ENCODE measurements at places on chromosomes 3 and 15.

DNA sequence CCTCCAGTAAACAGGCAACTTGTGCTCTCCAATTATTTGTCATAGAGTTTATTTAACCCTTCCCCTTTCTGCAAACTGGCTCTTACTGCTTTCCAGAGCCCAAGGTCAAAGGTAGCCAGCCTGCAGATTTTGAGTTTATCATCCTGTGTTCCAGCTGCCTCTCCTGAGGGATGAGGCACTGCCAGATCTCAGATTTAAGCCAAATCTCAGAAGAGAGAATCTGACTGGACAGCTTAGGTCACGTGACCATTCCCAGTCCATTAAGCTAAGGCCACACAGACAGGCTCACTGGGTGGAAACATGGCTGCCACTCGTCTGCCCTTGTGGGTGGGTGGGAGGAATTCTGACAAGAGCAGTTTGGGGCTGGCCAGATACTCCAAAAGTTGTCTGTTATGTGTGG lies 8.6 kb upstream of the SIAH2 start:
- no peak for DNase-seq

DNA sequence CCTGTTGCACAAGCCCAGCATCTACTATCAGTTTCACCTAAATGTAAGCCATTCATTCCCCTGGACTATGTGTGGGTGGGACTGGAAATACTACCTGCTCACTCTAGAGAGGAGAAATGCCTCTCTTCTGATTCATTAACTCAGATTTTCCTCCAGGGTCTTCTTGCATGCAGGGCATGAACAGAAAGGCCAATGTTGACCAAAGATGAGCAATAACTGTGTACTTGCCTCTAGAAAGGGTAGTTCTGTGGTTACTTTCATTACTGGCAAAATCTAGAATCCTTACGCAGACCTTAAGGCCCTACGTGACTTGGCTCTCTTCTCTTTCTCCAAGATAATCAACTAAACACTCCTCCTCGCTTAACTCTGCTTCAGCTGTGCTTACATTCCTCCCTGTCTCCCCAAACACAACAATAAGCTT lies 81.4 kb upstream of the PSMD6 start:
- DNase-seq, result no peak

- no peak for DNase-seq
Measured at GRCh38 chr15:39172380-39173281, 408.2 kb upstream of the THBS1 start.

DNA sequence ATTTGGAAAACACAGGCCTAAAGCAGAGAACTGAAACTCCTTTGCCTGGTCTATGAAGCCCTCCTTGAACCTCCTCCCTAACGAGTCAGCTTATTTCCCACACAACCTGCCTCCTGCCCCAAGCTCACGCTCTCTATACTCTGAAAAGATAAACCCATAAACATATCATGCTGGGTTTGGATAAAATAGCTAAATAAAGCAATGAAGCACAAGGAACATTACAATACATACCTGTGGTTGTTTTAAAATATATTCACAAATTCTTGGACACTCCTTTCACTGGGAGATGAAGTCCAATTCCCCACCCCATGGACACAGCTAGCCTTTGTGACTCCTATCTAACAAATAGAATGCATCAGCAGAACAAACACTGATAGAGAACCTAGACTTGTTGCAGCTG lies 98.2 kb downstream of the PLCH1 start:
- DNase-seq, result no peak

- peak; percentile 95 for DNase-seq
Measured at GRCh38 chr3:183069086-183069485, 30.2 kb downstream of the MCCC1 start.

DNA sequence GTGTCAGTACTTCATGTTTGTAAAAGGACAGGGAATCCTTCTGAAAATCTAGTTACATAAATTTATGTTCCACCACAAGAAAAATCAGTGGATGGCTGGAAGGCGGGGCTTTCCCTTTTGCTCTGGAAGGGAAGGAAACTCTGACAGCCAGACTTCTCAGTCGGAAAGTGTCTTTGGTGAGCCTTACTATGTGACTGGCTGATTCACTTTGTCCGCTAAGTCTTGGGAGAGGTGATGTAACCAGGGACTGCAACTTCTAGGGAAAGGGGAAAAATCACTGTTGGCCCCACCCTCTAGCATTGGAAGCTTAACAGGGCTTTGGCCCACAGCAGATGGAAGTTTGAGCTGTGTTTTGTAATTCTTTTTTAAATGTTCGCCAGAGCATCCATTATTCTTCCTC lies 281.4 kb upstream of the CTDSPL start:
- no peak for DNase-seq

GRCh38 chr3:90092994-90093393 lies 985.6 kb downstream of the EPHA3 start:
- no peak for DNase-seq

DNA sequence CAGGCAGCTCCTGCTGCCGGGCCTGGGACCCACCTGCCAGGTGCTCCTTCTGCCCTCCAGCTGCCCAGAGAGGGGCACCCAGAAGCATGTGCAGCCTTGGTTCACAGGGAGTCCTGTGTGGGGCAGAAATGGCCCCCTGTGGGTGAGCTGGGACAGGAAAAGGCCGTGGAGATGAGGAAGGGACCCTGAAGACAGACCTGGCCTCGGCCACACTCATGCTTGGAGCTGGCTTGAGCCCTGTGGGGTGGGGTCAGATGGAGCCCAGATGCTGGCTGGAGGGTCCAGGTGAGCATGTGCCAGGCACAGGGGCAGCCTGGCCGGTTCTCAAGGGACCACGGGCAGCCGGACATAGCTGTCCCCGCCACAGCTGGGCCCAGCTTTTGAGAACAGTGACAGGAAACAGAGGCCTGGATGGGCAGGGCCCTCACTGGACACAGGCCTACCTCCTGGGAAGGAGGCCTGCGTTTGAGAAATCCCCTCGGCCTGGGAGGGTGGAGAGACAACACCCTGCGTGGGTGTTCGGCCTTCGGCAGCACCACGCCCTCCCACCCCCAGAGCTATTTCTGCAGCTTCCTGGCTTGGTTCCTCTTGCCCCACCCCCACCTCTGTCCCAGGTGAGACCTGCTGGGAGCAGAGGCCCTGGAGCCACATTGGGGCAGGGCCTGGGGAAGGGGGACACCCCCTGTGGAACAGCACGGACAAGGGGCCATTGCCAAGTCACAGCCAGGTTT lies 132.6 kb upstream of the MEF2A start:
- no peak for DNase-seq

DNA sequence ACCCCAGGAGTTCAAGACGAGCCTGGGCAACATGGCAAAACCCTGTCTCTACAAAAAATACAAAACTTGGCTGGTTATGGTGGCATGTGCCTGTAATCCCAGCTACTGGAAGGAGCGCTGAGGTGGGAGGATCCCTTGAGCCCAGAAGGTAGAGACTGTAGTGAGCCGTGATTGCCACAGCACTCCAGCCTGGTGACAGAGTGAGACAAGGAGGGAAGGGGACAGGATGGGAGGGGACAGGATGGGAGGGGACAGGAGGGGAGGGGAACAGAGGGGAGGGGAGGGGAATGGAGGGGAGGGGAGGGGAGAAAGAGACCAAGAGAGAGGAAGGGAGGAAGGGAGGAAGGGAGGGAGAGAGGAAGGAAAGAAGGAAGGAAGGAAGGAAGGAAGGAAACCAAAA lies 11.0 kb downstream of the COLQ start:
- no peak for DNase-seq

GRCh38 chr15:30650012-30650929 lies 24.3 kb downstream of the ARHGAP11B start:
- no peak for DNase-seq

- no peak for DNase-seq
Measured at GRCh38 chr3:31924610-31925270, 56.3 kb downstream of the OSBPL10 start.

GRCh38 chr15:77168616-77169015 lies 97.7 kb upstream of the TSPAN3 start:
- no peak for DNase-seq
